ENCODE measurements at places on chromosomes 2 and 18.

GRCh38 chr2:112836695-112837117, at the start of gene IL1B:
TSS of gene IL1B (minus strand) at chr2:112836779. CDS start at chr2:112836229, 550 bp downstream.
- DNase-seq = no peak

DNA sequence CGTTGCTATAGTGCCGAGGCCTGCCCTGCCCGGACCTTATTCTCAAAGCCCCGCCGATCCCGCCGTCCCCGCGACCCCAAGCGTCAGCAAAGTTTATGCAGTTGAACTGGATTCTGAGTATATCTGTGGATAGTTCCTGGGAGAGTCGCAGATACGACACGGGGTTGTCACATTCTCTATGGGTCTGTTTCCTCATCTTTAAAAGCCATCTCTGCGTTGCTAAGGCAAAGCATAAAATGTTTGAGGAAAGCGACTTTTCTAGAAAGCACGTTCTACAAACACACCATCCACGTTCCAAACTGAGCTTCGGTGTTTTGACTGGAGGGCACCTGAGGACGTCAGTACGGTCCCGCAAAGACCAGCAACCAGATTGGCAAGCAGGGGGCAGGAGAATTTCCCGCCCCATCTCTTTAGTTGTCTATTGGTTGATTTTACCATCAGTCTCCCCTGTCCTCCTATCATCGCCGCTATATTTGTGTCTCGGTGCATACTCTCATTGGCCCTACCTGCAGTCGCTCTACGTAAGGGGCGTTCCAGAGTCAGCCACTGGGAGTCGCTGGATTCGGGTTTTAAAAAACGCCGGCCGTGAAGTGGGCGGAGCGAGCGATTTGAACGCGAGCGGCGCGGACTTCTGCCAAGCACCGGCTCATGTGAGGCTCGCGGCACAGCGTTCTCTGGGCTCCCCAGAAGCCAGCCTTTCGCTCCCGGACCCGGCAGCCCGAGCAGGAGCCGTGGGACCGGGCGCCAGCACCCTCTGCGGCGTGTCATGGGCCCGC, at the start of gene CENPA:
Gene CENPA, plus strand, starts transcription at position 626 of the 776 bp plus-strand sequence. Its CDS starts 141 bp downstream, at position 767.
- DNase-seq = peak; percentile 91

DNA sequence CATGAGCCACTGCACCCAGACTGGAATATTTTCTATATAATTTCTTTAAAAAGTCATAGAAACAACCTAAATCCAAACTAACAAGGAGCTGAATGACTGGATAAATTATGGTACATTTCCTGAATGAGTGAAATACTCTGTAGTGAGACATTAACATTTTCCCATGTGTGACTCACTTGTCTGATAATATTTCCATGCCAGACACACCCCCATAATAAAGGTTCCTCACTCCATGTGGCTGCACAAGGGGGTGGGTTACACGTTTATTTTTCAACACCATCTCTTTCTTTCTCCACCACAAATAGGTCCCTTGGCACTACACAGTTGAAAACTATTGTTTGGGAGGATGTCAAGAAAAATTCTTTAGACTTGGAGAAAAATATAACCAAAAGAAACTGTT, 266.3 kb upstream of the LYPD1 start:
- no peak for DNase-seq

DNA sequence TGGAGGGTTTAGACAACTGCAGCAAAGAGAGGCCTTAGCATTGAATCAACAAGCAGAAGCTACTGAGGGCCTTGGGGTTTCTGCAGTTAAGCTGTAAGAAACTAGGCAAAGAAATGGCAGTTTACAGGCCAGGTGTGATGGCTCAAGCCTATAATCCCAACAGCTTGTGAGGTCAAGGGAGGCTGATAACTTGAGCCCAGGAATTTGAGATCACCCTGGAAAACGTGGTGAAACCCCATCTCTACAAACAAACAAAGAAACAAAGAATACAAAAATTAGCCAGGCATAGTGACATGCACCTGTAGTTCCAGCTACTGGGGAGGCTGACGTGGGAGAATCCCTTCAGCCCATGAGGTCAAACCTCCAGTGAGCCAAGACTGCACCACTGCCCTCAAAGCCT, 421.6 kb upstream of the CHST9 start:
- DNase-seq = no peak

DNA sequence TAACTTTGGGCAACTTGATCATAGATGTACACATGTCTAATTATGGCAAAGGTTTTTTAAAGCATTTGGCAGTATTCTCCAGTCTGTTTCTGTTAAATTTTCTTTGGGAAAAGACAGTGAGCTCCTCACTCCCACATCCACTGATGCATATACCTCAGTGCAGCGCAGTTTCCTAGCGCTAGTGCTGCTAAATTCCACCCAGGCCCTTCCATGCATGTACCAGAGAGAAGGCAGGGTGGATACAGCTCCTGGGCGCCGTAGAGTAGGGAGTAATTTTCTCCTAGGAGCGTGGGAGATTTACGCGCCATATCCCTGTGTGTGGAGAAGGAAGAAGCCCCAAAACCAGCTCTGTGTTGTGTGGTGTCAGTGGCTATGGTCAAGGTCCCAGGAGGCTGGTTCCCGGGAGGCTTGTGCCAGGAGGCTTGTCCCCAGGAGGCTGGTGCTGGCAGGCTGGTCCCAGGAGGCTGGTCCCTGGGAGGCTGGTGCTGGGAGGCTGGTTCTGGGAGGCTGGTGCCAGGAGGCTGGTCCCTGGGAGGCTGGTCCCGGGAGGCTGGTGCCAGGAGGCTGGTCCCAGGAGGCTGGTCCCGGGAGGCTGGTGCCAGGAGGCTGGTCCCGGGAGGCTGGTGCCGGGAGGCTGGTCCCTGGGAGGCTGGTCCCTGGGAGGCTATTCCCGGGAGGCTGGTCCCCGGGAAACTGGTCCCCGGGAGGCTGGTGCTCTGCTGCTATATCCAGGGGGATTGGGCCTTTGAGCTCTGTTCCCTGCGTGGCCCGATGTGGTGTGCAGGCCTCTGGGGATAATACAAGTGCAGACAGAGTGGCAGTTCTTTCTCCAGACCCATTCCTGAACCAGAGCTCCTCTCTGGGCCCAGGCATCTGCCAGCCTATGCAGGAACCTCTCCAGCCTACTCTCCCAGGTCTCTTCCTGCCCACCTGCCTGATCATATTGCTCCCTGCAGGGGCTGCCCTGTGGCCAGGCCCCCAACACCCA, 161.2 kb downstream of the SEPTIN10 start:
- DNase-seq = no peak

GRCh38 chr2:239876271-239876947, 148.7 kb downstream of the NDUFA10 start:
- no peak for DNase-seq
